ENCODE measurements at places on chromosomes 16 and 17.

GRCh38 chr17:79039886-79040285 lies 15.9 kb downstream of the C1QTNF1 start:
- DNase-seq, result no peak

DNA sequence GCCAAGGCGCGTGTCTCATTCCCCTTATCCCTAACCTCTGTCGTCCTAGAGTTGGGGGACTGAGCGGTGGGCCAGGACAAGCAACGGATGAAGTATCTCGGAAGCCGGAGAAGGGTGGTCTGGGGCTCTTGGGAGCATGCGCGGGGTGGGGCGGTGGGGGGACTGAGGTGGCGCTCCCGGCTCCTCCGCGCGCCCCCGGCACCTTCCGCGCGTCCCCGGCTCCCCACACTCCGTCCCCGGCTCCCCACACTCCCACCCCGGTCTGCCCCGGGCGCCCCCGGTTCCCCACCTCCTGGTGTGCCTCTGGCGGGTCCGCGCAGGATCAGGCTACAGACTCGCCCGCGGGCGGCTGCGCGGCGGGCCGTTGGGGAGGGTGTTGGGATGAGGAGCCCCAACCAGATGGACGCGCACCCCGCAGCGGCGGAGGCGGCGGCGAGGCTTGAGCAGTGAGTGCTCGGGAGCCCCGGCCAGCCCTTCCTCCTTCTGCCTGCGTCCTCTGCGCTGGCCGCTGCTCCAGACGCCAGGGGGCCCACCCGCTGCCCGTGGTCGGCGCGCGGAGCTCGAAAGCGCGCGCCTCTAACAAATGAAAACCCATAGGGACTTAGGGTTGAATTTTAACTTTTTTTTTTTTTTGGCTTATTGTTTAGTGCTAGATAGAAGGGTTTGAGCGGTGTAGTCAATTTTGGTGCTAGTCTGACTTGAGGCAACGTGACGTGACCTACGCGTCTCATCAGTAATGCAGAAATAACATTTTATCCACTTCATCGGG lies 5.6 kb upstream of the CRYM start:
- no peak for DNase-seq

DNA sequence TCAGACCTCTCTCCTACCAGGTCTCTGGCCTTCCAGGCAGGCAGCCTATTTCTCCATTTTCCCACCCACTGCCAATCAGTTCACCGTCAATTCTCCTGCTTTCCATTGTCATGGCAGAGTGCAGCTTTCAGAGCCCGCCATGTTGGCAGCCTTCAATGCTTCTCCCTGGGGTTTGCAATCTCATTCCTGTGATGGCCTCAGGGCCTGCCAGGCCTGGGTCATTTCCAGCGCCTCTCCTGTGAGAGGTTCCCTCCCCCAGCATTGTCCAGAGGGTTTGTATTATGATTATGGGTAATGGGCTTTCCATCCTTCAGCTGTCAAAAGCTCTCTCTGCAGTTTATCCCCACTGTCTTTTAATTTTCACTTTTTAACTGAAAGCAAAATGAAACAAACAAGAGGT lies 716.6 kb upstream of the CDH8 start:
- DNase-seq, result no peak

DNA sequence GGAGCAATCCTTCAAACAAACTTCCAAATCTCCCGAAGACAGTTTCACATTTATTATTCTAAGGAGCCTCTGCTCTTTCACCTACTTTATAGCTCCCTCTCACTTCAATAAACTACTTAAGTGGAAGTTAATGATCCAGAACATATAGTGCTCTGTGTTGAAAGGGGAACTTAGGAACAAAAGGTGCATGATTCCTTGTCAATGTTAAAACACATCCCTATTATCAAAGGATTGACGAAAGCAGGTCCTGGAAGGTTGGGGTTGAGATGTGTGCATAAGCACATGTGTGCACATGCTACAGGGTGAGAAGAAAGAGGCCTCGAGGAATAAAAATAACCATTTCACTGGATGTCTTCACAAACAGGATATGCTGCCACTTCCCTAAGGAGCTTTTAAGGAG lies 170.3 kb downstream of the SLC39A11 start:
- no peak for DNase-seq

DNA sequence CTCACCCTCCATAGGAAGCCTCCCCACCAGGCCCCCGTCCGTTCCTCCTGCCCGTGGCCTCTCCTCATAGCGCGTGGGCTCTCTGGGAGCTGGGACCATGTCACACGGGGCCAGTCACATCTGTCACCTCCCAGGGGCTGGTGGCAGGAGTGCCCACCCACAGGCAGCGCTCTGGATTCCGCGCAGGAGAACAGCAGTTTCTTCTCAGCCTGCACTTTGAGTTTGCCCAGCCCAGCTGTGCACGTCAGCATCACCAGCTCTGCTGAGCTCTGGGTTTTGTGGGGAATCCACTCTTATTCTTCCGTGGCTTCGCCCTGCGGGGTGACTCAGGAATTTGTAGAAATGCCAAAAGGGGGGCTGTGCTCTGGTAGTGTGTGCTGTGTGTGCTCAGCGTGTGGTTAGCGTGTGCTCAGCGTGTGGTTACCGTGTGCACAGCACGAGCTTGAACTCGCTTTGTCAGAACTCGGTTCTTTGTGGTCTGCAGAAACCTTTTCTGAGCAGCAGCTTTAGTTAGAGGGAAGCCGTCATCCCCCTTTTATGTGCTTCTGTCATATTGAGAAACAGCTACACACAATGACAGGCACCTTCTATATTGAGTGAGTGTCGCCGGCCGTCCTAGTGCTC lies 3.2 kb downstream of the ACSF3 start:
- no peak for DNase-seq

DNA sequence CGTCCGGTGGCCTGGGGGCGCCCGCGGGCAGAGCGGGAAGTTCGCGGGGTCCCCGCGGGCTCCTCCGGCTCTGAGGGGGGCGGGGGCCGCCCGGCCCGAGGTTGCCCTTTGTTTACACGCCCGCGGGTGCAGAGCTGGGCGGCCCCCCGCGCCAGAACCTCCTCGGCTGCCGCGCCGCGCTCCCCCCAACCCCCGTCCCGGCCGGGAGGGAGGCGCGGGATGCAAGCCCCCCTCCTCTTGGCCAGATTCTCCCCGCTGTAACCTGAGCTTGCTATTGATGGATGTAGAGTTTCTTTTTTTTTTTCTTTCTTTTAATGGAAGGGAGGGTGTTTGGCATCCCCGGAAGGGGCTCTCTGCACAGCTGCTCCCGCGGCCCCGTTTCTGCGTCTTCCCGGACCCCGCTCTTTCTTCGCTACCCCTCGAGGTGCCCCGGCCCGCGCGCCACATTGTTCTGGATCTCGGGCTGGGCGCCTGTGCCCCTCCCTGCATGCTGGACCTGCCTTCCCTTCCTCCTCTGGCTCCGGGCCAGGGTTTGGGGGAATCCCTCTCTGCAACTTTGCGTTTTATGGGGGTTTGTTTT lies 646 bp downstream of the CBX2 start:
- no peak for DNase-seq

DNA sequence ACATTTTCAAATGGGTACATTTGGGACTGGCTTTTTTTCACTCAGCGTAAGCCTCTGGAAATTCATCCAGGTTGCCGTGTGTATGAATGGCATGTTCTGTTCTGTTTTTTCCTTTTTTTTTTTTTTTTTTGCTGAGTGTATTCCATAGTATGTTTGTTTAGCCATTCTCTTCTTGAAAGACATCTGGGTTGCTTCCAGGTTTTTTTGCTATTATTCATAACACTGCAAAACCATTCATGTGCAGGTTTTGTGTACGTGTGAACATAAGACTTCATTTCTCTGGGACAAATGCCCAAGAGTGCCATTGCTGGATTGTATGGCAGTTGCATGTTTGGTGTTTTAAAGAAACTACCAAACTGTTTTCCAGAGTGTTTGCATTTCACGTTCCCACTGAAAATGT lies 335.9 kb upstream of the TNRC6C start:
- DNase-seq, result no peak

DNA sequence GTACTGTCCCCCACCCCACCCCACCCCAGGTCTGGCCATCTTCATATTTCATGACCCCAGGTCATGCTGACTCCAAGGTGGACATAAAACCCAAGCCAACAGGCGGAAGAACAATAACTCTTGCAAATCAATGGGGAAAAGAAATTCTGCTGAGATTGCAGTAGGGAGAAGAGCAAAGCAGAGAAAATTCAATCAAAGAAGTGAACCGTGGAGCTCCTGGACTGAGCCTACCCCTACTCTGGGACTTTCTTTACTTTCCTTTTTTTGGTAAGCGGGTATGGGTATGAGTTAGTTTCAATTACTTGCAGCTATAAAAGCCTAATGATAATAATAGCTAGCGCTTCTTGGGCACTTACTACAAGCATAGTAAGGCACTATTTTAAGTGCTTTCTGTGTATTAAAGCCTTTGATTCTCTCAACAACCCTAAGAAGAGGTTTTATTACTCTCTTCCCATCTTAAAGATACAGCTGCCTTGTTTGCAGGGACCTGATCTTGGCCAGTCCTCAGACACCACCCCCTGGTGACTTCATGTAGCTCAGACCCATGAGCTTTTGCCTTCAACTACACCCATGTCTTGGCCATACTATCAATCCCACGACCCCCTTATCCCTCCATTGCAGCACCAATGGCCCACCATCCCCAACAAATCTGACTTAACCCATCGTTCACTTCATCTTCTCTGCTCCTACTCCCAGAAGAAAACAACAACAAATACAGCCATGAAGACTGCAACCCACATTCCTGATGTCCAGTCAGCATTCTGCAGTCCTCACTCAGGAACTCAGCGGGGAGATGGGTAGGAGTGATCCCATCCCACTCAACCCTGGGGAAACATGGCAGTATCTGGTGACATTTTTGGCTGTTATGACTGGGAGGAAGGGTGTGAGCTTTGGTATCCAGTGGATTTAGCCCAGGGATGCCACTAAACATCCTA lies 4.4 kb downstream of the GGA2 start:
- no peak for DNase-seq

Measured in Panc1 (cell line).